Fibroblast of lung (primary cell): ENCODE measurements at places on chromosomes 13 and 19.

DNA sequence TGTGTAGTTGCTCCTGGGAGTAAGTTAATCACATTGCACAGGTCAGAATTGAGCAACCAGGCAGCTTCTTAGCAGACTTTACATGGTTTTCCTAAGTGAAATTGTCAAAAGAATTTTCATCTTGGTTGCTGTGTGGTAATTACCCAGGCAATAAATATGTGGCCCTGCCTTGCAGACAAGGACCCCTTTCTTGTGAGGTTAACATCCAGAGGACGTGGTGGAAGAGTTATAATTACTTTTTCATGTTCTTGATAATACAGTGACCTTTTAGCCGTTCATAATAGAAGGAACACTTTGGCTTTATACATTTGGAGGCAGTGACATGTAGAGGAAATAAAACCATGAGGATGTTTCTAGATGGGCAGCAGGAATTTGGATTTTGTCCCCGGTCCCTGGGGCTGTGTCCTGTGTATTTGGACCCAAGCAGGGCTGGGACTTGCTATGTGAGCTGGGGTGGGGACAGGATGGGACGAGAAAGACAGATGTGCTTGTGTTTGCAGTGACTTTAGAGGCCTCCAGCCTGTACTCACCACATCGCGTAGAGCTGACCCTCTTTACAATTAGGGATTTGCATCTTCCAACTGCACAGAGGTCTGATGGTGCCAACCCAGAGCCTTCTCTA, 156.2 kb downstream of the STK24 start:
- no peak for DNase-seq

- DNase-seq = no peak
Observed at GRCh38 chr13:76816394-76816793, 69.8 kb downstream of the KCTD12 start.

DNA sequence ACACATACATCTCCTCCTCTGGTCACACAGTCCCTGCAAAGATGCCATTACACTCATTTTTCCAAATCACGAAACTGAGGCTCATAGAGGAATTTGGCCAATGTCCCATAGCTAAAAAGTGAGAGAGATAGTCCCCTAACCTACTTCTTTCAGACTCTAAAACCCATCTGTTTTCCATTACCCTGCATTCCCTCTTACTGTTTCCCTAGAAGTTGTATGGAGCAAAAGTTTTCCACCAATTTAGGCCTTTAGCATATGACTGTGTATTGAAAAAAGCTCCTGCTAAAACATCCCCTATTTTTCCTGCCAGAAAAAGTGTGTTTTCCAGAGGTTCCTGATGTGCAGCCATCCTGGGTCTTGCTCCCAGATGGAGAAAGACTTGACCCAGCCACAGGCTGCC, 16.3 kb downstream of the SERP2 start:
- no peak for DNase-seq

GRCh38 chr13:68736961-68737360, 1370.7 kb upstream of the ATXN8OS start:
- peak; percentile 13 for DNase-seq

DNA sequence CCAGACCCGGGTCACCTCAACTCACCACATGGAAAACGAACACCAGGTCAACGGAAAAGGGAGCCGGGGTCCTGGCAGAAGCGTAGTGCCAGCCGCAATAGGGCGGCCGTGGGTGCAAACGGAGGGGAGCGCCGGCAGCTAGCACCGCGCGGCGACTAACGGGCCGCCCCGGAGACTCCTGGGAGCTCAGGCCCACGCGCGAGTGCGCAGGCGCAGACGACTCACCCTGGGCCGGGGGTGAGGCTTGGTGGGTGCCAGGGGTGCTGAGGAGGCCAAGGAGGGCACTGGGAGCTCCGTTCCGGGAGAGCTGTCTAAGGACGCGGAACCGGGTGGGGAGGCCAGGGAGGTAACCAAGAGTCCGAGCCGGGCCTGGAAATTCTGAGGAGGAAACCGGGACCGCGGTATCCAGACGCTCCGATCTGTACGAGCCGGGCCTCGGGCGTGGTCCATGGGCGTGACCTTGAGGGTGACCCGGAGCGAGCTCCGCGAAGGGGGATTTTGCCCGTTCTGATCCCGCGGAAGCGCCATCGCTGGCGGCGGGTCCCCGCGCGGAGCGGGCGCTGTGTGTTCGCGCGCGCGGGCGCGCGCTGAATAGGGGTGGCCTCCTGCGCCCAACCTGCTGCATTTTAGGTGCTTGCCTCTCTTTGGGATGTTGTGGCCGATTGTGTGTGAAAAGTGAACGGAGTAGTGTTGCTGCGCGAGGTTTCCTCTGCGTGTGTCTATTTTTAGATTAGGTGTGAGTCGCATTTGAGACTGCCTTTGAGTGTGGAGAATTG, at the start of gene ZNF382:
ZNF382 (plus strand) TSS at position 213 of the 776 bp plus-strand sequence. CDS start 4,602 bp downstream, outside the sequence.
- DNase-seq = peak; percentile 67

- no peak for DNase-seq
Observed at GRCh38 chr13:91228108-91228507, 119.4 kb upstream of the MIR17HG start.

- no peak for DNase-seq
Observed at GRCh38 chr19:7685546-7686445, 5.2 kb downstream of the TRAPPC5 start.

DNA sequence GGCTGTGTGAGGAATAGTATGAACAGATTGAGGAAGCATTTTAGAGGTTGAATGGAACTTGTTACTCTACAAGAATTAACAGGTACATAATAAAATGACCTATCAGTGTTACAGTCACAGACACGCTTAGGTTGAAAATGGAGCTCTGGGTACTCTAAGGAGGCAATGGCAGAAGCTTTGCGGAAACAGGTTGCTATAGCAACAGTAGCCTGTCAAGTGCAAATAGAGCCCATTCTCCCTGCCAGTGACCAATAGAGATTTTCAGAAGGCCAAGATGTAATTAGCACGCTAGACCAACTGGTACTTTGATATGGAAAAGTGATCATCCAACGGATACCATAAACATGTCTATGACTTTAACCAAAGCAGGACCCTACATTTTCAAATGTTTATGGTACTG, 148.5 kb upstream of the FREM2 start:
- DNase-seq = no peak
